ENCODE measurements at places on chromosomes 5 and 9.

GRCh38 chr9:29564564-29564963 lies 1991.3 kb upstream of the C9orf72 start:
- no peak for DNase-seq

DNA sequence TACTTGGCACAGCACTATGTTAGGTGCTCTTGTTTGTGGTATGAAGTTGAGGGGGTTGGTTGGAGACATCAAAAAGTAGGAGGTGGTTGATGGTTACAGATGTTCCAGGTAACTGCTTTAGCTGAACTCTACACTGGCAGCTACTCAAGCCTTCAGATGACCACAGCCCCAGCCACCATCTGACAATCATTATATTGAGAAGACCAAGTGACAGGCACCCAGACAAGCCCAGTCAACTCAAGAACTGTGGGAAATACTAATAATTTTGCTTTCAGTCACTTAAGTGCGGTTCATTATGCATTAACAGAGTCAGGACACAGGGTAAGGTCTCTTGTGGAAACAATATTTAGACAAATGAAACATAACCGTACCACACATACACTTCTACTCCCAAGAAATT lies 38.9 kb upstream of the SLIT3 start:
- DNase-seq, result no peak

GRCh38 chr9:104258296-104259011 lies 164.3 kb downstream of the SMC2 start:
- no peak for DNase-seq

DNA sequence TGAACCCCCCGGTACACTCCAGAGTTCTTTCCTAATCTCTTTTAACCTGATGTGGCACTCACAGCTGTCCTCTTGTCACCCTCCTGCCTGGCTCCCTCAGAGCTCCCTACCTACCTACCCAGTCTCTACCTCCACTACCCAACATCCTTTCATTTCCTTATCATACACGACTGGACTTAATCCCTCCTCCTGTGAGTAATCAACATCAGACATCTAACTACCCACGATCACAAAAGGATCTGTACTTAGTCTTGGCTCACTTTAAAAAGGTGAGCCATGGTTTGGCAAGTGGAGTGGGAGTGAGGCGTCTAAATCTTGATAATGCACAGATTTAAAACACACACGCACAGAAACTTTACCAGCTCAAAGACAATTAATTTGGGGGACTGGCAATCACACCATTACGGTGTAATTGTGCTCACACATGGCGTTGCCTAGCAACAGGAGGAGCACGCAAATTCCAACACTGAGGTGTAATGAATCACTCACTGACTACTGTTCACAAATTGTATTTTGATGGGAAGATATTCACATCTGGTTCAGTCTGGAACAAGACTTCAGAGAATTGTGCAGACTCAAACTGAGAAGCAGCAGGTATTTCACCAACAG lies 235.9 kb downstream of the EPB41L4A start:
- no peak for DNase-seq

GRCh38 chr5:3526551-3527185 lies 69.0 kb upstream of the IRX1 start:
- no peak for DNase-seq

DNA sequence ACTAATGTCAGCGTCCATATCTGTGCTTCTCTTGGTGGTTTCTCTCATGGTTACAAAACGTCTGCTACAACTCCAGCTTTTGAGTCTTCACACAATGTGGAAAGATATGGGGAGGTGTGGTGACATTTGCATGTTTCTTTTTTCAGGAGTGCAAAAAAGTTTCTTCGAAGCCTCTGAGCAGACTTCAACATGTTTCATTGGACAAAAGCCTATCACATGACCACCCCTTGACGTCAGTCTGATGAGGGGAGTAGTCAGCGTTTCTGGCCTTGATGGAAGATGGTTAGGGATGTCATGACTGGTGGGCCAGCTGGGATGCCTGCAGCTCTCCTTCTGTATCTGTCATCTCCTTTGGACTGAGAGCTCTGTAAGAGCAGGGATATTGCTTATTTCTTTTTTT lies 61.4 kb downstream of the PTPDC1 start:
- DNase-seq, result no peak

- DNase-seq, result peak; percentile 72
Measured at GRCh38 chr5:138465261-138466124, at the start of gene EGR1. Gene EGR1 (plus strand): TSS chr5:138465479. CDS start chr5:138465762, 283 bp downstream.

DNA sequence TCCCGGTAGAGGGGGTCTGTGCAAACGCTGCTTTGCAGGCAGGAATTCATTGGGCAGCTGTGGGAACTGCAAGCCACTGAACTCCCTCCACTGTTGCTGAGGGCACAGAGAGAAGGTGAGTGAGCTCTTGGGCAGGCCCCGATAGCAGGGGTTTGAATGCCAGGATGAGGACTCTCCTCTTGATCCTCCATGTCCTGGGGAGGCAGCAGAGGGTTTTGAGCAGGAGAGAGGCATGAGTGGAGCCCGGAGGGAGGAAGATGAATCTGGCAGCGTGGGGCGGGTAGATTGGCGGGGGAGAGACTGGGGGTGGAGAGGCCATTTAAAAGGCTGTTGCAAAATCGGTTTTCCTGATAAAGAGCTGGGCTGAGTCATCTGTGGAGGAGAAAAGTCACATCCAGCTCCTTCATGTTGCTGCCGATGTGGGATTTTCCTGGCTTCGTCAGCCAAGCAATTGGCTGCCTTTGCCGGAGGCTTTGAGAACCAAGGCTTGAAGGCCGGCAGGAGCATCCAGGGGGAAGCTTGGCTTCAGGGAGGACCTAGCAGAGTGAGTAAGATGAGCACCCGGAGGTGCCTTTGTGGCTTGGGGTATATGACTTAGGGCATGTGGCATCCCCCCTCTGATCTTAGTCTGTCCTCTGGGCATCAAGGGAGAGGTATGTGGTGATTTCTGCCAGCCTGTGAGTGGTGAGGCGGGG lies at the start of gene SYNPO:
TSS of gene SYNPO (plus strand) at position 350 of the 695 bp plus-strand sequence. CDS start 7,616 bp downstream, outside the sequence.
- no peak for DNase-seq

DNA sequence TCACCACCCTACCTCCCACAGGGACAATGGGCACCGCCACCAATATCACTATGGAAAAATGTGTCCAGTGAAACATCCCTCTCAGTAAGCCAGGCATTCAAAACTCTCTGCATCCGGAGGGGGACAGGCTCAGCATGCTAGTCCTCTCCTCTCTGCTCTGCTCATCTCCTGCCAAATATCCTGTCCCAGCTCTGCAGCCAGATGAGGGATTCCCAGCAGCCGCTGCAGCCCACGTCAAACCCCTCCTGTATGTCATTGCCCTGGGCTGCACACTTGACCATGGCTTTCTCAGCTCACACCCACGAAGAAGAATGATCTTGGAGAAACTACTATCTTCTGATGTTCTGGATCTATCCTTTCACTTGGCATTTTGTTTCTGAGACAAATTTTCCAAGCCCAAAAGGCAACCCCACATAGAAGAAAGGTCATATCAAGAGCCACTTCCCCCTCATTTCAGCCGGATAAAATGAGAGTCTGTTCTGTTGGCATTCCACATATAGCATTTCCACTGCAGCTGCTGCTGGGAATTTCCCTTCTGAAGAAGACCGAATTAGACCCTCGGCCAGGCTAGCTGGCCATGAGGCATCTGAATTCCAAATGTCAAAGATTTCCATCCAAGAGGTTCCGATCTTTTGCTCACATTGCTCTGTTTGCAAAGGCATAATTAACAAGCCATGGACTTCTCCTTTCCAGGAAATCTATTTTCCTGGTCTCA lies 338.0 kb downstream of the ACTL7B start:
- no peak for DNase-seq

DNA sequence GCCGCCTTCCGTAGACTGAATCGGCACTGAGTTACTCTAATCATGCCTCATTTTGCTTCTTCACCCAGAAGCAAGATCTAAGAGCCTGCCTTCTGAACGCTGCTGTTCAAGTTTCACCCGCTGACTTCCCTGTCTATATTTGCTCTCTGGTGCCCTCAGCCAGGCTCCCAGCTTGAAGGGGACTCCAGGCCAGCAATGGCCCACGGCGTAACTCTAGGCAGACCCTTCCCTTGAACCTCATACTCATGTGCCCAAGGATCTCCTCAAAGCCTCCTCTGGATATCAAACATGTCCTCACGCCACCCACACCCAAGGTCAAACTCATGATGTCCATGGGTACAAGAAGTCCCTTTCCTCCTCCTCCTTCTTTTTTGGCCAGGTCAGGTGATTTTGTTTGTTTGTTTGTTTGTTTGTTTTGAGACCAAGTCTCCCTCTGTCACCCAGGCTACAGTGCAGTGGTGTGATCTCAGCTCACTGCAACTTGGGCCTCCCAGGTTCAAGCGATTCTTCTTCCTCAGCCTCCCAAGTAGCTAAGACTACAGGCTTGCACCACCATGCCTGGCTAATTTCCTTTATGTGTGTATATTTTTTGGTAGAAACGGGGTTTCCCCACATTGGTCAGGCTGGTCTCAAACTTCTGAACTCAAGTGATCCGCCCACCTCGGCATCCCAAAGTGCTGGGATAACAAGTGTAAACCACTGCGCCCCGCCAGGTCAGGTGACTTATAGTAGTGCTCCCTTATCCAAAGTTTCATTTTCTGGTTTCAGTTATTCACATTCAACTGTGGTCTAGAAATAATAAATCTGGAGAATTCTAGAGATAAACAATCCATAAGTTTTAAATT lies 239.0 kb downstream of the SYK start:
- no peak for DNase-seq

DNA sequence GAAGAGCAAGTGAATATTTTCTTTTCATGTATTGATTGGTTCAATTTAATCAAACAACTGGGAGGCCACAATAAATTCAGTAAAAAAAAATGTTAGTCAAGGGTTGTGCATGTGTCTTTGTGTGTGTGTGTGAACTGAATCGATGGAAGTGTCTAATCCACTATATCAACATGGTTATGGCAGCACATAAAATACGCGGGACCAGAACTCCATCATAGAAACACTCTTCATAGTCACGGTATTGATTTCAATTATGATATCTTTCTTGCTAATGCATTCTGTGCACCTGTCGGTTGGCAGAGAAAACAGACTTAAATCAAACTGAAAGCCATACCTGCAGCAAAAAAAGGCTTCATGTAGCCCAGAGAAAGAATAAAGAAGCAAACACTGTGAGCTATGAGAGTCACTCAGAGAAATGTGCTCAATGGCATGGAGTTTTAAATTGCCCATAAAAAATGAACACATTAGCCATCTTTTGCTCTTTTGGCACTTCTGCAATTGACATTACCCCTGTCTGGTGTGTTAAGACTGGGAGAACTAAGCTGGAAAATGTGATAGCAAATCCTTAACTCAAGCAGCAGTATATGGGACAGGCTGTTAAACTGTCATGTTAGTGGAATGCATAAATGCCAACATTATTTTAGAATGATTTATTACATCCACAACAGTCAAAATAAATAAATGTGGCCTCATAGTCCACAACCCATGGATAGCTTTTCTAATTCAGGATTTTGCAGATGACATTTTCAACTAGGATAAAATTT lies 642.4 kb upstream of the C9orf72 start:
- peak; percentile 46 for DNase-seq

GRCh38 chr5:138702166-138703077 lies 50.8 kb upstream of the CTNNA1 start:
- DNase-seq, result no peak

DNA sequence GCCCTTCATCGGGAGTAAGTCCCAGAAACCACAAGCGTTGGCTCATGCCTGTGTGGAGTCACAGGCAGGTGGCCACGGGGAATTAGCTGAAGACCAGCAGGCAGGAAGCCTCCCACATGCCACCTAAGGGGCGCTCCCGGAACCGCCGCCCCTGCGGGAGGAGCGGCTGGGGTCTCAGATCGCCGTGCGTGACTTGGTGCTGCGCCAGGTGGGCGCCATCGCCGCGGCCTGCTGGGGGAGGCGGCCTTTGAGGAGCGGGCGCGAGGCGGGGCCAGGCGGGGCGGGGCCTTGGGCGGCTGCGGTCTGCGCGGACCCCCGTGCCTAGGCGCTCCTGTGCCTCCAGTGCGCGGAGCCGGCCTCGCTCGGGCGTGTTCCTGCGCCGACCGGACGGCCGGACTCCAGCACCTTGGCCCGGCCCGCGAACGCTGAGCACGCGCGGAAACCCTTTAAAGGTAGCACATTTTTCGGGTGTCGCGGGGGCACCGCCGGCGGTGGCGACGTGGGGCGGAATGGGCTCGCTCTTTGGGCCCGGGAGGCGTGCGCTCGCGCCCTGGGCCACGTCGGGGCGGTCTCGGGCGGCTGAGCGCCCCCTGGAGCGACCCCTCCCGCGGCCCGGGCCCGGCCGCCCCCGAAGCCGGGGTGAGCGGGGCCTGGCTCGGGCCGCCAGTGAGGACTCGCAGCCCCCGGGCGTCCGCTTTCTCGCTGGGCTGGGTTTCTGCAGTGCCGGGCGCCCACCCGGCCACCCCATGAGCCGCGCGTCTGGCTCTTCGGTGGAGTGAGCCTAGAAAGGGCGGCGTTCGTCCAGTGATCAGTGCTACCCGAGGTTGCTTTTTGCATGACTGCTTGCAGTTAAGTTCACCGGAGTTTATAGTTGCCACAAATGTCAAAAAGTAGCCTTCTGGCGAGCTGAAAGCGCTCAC lies 24.5 kb downstream of the LECT2 start:
- DNase-seq, result no peak

GRCh38 chr9:16970321-16970720 lies 99.9 kb upstream of the BNC2 start:
- DNase-seq, result no peak

DNA sequence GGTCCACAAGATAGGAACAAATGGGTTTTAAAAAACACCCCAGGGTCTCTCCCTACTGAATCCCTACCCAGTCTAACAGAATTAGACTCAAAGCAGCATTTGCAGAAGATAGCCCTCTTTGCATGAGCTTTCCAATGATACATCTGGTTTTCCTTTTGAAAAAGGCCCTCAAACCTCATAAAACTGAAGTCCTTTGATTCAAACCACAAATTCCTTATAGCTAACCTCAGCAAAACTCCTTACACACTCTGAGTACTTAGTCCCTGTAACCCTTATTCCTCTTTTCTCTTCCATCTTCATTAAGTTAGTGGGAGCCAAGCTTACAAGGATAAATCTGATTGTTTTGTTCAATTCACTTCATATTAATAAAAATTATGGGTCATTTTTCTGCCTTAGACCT lies 90.5 kb upstream of the TNC start:
- DNase-seq, result no peak

DNA sequence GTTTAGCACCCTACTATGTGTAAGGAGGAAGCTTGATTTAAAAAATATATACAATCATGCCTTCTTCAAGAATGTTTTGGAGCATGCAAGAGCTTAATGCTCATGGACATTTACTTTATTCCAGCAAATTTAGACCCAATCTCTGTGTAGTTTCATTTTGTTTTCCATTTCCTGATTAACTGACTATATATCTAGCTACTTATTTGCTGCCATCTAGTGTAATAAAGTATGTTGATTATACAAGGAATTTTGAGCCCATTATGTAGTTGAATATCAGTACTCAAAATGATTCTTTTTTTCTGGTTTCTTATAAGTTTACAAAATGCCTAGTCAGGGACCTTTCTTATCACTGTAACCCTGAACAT lies 100.0 kb upstream of the CCDC152 start:
- DNase-seq, result no peak

DNA sequence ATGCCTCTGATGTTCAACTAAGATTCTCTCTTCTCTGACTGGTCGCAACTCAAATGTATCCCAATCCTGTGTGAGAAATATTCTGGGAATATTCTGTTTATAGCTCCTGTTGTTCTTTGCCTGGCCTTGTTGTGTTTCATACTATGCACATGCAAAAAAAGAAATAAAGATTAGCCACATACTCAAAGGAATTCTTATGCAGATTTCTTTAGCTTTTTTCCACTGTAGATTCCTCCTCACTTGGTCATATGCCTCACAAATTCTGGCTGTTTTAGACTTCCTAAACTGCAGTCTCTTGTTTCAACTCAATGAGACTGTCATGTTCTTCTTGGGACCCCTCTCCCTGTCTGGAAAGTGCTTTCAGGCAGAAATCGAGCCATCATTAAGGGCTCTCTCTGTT lies 217.5 kb upstream of the SH3GL2 start:
- no peak for DNase-seq
